ENCODE measurements at places on chromosomes 4 and X. TPM values are rescaled to one million over a fixed set of nuclear protein-coding genes. Genes with fewer than 3 reads are reported as not detected.

The HTRA3 gene
- total RNA-seq, result not detected

The SLC9B1 gene
- 1.5 TPM for total RNA-seq

The ADGRG2 gene
- 0.11 TPM for total RNA-seq

The RBMXL3 gene
- not detected for total RNA-seq

The PTTG2 gene
- total RNA-seq, result not detected

The ADH1B gene
- total RNA-seq, result not detected

The LETM1 gene
- total RNA-seq, result 13.1 TPM

The PAK3 gene
- total RNA-seq, result 1.7 TPM

The SUPT20HL2 gene
- total RNA-seq, result not detected

The DKK2 gene
- 15.7 TPM for total RNA-seq

The PLP1 gene
- total RNA-seq, result not detected

The WWC2 gene
- 42.5 TPM for total RNA-seq

The KLB gene
- not detected for total RNA-seq

The MAGEA12 gene
- not detected for total RNA-seq

The CHRDL1 gene
- 0.89 TPM for total RNA-seq

The NPNT gene
- total RNA-seq, result not detected

The CTAG1A gene
- not detected for total RNA-seq

The GPR101 gene
- total RNA-seq, result not detected

The TCEAL7 gene
- total RNA-seq, result not detected

The LRIT3 gene
- not detected for total RNA-seq

The TMEM192 gene
- 7.4 TPM for total RNA-seq

The DRP2 gene
- not detected for total RNA-seq

The BLOC1S4 gene
- total RNA-seq, result 25.0 TPM

The CNKSR2 gene
- not detected for total RNA-seq

The BMX gene
- not detected for total RNA-seq

The TMSB15A gene
- total RNA-seq, result 44.2 TPM

The DRD5 gene
- total RNA-seq, result not detected

The PDCL2 gene
- not detected for total RNA-seq

The MAGEC1 gene
- not detected for total RNA-seq

The PSAPL1 gene
- total RNA-seq, result not detected

The MPP1 gene
- total RNA-seq, result 40.1 TPM

The NEUROG2 gene
- 0.03 TPM for total RNA-seq

The DGKK gene
- total RNA-seq, result not detected

The ADAMTS3 gene
- total RNA-seq, result 0.81 TPM

The AFF1 gene
- total RNA-seq, result 14.5 TPM

The PTCHD1 gene
- total RNA-seq, result not detected

The BTK gene
- total RNA-seq, result not detected

The SPOCK3 gene
- not detected for total RNA-seq

The STIM2 gene
- 13.1 TPM for total RNA-seq

The ENAM gene
- not detected for total RNA-seq

The HS3ST1 gene
- total RNA-seq, result not detected

The NEIL3 gene
- total RNA-seq, result 26.8 TPM

The PRICKLE3 gene
- 3.6 TPM for total RNA-seq

The MAGEA1 gene
- not detected for total RNA-seq
